Osteocyte (in vitro differentiated cells): ENCODE measurements at places on chromosomes 1 and 21. TPM values are rescaled to one million over a fixed set of nuclear protein-coding genes. Genes with fewer than 3 reads are reported as not detected.

GSTM1 gene
- 6.4 and 7.8 TPM in 2 replicates for total RNA-seq

PTAFR gene
- 0.08 TPM in 1 of 2 replicates, not detected in the other for total RNA-seq

SLC25A33 gene
- total RNA-seq = 6.9 and 7.0 TPM in 2 replicates

CFHR5 gene
- total RNA-seq = not detected in 2 replicates

S100A2 gene
- 8.9 and 11.7 TPM in 2 replicates for total RNA-seq

FHAD1 gene
- not detected in 2 replicates for total RNA-seq

HSPA13 gene
- total RNA-seq = 54.2 and 59.1 TPM in 2 replicates

ANGPTL7 gene
- not detected in 2 replicates for total RNA-seq

METTL18 gene
- 6.1 and 6.2 TPM in 2 replicates for total RNA-seq

MROH7 gene
- total RNA-seq = 0.11 TPM in 1 of 2 replicates, not detected in the other

GRCh38 chr1:13892671-13893325, 192.8 kb downstream of the PRDM2 start:
- peak overlapping the region; percentile 49 for H3K4me3 ChIP-seq
- DNase-seq = no peak
- H3K27me3 ChIP-seq = peaks cover 26% of the 10 kb centered on the region
- peaks cover 4% of the 10 kb centered on the region for H3K4me1 ChIP-seq
- no peaks in the 10 kb centered on the region for H3K36me3 ChIP-seq

- H3K27ac ChIP-seq = no peak overlapping the region
- no peak for DNase-seq
- no peak overlapping the region for H3K4me3 ChIP-seq
- peaks cover 68% of the 10 kb centered on the region for H3K27me3 ChIP-seq
- no peaks in the 10 kb centered on the region for H3K36me3 ChIP-seq
- H3K4me1 ChIP-seq = no peaks in the 10 kb centered on the region
Observed at GRCh38 chr1:228513236-228513900, 26.2 kb downstream of the RNF187 start.

DNA sequence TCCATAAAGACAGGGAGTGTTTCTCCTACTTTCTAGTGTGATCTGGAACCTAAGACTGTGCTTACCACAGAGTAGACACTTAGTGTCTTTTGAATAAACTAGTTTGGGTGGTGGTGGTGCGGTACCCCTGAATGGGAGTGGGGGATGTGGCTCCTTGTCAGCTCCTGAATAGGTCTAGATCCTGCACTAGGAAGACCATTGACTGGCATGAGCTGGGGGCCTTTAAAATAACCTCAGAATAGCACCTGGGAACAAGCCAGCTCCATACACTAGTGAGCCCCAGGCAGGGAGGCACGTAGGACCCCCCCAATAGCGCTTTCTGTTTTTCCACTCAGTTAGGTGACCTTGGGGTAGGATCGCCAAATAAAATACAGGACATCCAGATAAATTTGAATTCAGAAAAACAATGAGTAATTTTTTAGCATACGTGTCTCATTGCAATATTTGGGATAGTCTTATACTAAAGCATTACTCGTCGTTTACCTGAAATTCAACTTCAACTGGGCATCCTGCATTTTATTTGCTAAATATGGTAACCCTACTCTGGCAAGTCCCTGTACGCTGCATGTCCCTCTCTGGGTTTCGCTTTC, 45.6 kb downstream of the AZIN2 start:
- peaks cover 18% of the 10 kb centered on the region for H3K4me1 ChIP-seq
- peaks cover 24% of the 10 kb centered on the region for H3K36me3 ChIP-seq
- peak overlapping the region; percentile 90 for H3K4me3 ChIP-seq
- no peaks in the 10 kb centered on the region for H3K27me3 ChIP-seq
- DNase-seq = no peak
- peak overlapping the region; percentile 95 for H3K27ac ChIP-seq

DNA sequence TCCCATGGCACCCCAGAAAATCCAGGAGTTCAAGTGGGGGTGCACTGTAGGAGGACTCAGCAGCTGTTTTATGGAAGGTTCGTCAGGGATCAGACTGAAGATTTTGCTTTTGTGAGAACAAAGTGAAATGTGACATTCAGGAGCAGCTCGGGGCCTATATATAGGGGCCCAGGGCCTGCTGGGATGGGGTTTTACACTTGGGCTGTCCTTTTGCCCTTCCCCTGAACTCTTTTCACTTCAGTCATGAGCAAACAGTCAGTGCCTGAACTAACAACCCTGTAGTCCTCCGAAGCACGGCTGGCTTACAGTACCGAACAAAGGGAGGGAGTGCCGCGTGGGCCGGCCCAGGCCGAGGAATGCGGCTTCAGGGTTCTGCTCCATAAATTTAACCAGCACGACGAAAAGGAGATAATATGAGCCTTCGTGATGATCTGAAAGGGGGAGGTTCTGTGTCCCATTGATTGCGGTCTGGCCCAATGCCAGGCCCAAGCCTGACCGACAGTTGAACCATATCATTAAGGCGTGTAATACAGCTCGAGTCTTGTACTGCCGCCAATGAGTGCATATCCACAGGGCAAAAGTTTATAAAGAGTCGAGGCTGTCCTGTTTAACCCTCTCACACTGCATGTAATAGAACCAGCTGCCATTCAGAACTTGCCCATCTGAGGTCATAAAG, 139.9 kb downstream of the DHRS3 start:
- no peak overlapping the region for H3K27ac ChIP-seq
- no peak for DNase-seq
- no peaks in the 10 kb centered on the region for H3K27me3 ChIP-seq
- peaks cover 45% of the 10 kb centered on the region for H3K4me1 ChIP-seq
- H3K4me3 ChIP-seq = no peak overlapping the region

- H3K4me3 ChIP-seq = no peak overlapping the region
- no peak for DNase-seq
- H3K27me3 ChIP-seq = peaks cover 36% of the 10 kb centered on the region
- H3K4me1 ChIP-seq = peaks cover 5% of the 10 kb centered on the region
- H3K27ac ChIP-seq = no peak overlapping the region
- no peaks in the 10 kb centered on the region for H3K36me3 ChIP-seq
Observed at GRCh38 chr1:205499789-205500188, 4.7 kb upstream of the CDK18 start.

DNA sequence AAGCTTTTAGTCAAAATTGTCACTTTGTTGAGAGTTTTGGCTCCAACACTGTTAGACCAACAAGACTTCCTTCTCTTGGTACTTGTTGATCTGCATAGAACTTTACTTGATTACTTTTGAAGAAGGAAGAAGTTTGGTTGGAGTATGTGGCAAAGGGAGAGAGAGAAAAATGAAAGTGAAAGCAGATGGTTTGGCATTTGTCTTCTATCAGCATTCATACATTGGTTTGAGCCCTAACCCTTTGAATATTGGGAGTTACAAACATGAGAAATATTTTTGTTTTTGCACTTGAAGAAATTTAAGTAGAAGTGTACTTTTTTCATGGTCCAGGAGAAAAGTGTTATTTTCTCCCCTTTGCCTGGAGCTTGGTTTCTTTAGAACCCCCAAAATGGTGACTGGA, 169.8 kb downstream of the ADGRL4 start:
- H3K36me3 ChIP-seq = peaks cover 2% of the 10 kb centered on the region
- H3K27me3 ChIP-seq = no peaks in the 10 kb centered on the region
- no peak overlapping the region for H3K4me3 ChIP-seq
- H3K27ac ChIP-seq = peak overlapping the region; percentile 54
- peaks cover 68% of the 10 kb centered on the region for H3K4me1 ChIP-seq

- DNase-seq = peak; percentile 93
- H3K27me3 ChIP-seq = no peaks in the 10 kb centered on the region
- peak overlapping the region; percentile 92 for H3K27ac ChIP-seq
- peak overlapping the region; percentile 27 for H3K4me3 ChIP-seq
- peaks cover 66% of the 10 kb centered on the region for H3K4me1 ChIP-seq
Observed at GRCh38 chr1:154419620-154420571, 14.8 kb downstream of the IL6R start.

GRCh38 chr21:21864321-21864840, 866.2 kb downstream of the NCAM2 start:
- H3K36me3 ChIP-seq = no peaks in the 10 kb centered on the region
- H3K4me3 ChIP-seq = no peak overlapping the region
- H3K27me3 ChIP-seq = no peaks in the 10 kb centered on the region
- peaks cover 10% of the 10 kb centered on the region for H3K4me1 ChIP-seq
- peak overlapping the region; percentile 9 for H3K27ac ChIP-seq

DNA sequence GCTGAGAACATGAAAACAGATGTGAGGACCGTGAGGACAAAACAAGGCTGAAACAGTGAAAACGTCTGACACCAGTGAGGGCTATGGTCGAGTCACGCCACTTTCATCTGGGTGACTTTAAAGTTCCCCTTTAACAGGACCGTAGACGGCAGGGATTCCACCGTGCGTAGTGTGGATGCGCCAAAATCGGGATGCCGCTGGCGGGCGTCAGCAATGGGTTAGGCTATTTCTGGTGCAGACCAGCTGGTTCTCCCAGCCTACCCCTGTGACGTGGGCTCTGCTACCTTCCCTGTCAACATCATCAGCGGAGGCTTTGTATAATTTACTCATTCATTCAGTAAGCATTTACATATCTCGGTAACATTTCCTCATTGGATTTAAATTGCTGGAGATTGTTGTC, 246.6 kb upstream of the AJAP1 start:
- H3K4me1 ChIP-seq = no peaks in the 10 kb centered on the region
- H3K27me3 ChIP-seq = no peaks in the 10 kb centered on the region
- no peak for DNase-seq
- no peak overlapping the region for H3K4me3 ChIP-seq
- no peak overlapping the region for H3K27ac ChIP-seq
- no peaks in the 10 kb centered on the region for H3K36me3 ChIP-seq

- H3K27ac ChIP-seq = no peak overlapping the region
- no peaks in the 10 kb centered on the region for H3K27me3 ChIP-seq
- H3K36me3 ChIP-seq = peaks cover 14% of the 10 kb centered on the region
- DNase-seq = no peak
Observed at GRCh38 chr21:21163904-21164303, 165.7 kb downstream of the NCAM2 start.

- no peak within 1 kb of the TSS for H3K4me3 ChIP-seq
- DNase-seq = no peak
- H3K27me3 ChIP-seq = no peaks in the 10 kb centered on the region
Observed at GRCh38 chr1:152566681-152567080, at the start of gene LCE3E. Gene LCE3E, minus strand, starts transcription at chr1:152566780. Its CDS starts 572 bp downstream, at chr1:152566208.

GRCh38 chr1:4464478-4464877, 189.9 kb upstream of the AJAP1 start:
- H3K27me3 ChIP-seq = no peaks in the 10 kb centered on the region
- no peak overlapping the region for H3K27ac ChIP-seq
- no peak for DNase-seq
- no peaks in the 10 kb centered on the region for H3K4me1 ChIP-seq

DNA sequence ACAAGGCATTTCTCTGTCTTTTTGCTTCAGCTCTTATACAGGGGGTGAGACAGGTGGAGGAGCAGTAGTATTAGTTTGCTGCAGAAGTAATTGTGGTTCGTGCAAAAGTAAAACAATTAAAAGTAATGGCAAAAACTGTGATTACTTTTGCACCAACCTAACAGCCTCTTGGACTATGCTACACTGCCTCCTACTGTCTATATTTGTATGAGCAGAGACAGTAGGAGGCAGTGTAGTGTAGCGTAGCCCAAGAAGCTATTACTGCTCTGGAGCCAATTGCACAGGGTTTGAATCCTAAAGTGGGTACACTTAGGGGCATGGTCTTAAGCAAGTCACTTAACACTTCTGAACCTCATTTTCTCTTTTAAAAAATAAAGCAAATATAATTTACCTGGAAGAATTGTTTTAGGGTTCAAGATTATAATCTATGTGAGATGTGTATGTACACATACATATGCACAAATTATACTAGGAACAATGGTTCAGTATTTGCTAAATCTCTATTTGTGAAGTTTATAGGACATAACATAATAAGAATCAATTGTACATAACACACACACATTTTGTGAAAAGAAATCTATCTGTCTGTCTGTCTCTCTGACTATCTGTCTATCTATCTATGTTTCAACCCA, 103.8 kb downstream of the BRINP3 start:
- no peaks in the 10 kb centered on the region for H3K4me1 ChIP-seq
- H3K27me3 ChIP-seq = no peaks in the 10 kb centered on the region
- no peaks in the 10 kb centered on the region for H3K36me3 ChIP-seq

- no peaks in the 10 kb centered on the region for H3K27me3 ChIP-seq
- H3K4me1 ChIP-seq = no peaks in the 10 kb centered on the region
- H3K27ac ChIP-seq = no peak overlapping the region
- H3K4me3 ChIP-seq = no peak overlapping the region
- no peak for DNase-seq
- no peaks in the 10 kb centered on the region for H3K36me3 ChIP-seq
Observed at GRCh38 chr1:233868461-233868860, 36.0 kb upstream of the SLC35F3 start.

- DNase-seq = no peak
- no peak overlapping the region for H3K4me3 ChIP-seq
- peaks cover 55% of the 10 kb centered on the region for H3K36me3 ChIP-seq
- H3K4me1 ChIP-seq = peaks cover 11% of the 10 kb centered on the region
- H3K27ac ChIP-seq = peak overlapping the region; percentile 31
Observed at GRCh38 chr1:110055493-110056284, 14.8 kb downstream of the ALX3 start.

DNA sequence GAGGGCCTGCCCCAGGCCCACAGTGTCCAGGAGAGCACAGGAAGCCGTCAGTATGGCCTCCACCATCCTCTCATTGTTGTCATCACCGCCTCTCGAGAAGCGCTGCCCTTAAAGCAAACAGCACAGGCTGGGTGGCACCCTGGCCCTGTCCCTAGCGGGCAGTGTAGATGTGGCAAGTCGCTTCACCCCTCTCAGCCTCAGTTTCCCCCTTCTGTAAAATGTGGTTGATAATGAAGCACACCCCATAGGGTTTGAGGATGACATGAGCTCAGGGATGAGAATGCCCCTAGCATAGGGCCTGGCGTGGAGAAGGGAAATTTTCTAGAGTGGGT, 13.4 kb downstream of the PLA2G2F start:
- H3K4me3 ChIP-seq = no peak overlapping the region
- DNase-seq = no peak
- peaks cover 1% of the 10 kb centered on the region for H3K4me1 ChIP-seq
- no peaks in the 10 kb centered on the region for H3K27me3 ChIP-seq
- H3K36me3 ChIP-seq = no peaks in the 10 kb centered on the region
- H3K27ac ChIP-seq = no peak overlapping the region

DNA sequence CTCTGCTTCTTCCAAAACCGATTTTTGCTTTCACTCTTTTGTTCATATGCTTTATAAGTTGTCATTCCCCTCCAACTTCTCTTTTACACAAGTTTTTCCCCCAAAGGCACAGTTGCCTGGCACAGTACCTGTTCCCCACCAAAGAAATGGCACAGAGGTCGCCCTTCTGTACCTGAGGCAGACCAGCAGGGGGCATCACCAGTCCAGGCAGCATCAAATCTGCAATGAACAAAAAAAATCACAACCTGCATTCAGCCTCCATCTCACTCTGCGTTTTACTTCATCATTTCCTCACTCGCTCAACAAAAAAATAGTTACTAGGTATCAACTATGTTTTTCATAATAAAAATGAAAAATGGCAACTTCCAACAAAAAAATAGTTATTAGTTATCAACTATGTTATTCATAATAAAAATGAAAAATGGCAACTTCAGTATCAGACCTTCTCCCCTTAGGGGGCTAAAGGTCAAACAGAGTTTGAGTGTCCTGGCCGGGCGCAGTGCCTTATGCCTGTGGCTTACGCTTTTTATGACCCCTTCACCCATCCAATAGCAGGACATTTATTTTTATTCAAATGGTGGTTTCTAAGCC, 4.1 kb downstream of the EIF2D start:
- no peak for DNase-seq
- H3K4me1 ChIP-seq = peaks cover 9% of the 10 kb centered on the region
- H3K36me3 ChIP-seq = peaks cover 16% of the 10 kb centered on the region
- H3K27me3 ChIP-seq = no peaks in the 10 kb centered on the region
